D721Med (cell line): ENCODE measurements at places on chromosomes 7 and 10.

GRCh38 chr7:83751217-83751616 is 102.3 kb upstream of the SEMA3E start:
- DNase-seq: no peak

GRCh38 chr10:13231190-13231589 is 3.0 kb downstream of the UCMA start:
- no peak for DNase-seq

- no peak for DNase-seq
Measured at GRCh38 chr7:26070290-26070689, 81.7 kb upstream of the NFE2L3 start.

DNA sequence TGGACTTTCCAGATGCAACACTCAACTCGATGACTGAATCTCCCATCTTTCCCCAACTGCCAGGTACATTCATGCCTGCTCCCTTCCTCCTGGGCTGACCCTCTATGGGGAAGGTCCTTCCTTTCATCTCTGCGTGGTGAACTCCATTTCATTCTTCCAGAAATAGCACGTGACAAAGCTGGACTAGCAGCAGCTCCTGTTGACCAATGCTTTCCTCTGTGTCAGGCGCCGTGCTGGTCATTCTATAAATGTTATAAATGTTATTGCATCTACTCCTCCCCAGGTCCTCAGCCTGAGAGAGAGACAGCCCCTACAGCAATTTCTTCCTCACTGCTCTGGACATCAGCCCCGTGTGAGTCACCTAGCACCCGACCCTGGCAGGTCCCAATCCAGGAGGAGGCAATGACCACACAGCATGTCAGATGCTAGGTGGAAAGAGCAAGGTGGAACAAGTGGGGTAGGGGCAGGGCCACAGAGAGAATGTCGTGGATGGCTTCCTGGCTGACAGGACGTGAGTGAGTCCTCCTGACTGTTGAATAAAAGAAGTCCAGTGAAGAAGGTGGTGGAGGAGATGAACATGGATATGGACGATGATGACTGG is 178.1 kb downstream of the ADAM12 start:
- no peak for DNase-seq

DNA sequence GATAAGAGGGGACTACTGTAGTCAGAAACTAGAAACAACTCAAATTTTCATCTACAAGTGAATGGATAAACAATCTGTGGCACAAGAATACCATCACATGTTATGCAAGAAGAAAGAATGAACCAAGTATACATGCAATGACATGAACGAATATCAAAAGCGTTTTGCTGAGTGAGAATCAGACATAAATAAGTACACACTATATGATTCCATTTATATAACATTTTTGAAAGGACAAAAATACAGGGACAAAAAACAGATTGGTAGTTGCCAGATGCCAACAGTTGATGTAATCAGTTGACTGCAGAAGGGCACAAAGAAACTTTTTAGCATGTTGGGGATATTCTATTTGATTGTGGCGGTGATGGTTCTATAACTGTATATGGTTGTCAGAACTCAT is 33.6 kb downstream of the CTNNA3 start:
- no peak for DNase-seq
